ENCODE measurements at places on chromosomes 2 and 18.

DNA sequence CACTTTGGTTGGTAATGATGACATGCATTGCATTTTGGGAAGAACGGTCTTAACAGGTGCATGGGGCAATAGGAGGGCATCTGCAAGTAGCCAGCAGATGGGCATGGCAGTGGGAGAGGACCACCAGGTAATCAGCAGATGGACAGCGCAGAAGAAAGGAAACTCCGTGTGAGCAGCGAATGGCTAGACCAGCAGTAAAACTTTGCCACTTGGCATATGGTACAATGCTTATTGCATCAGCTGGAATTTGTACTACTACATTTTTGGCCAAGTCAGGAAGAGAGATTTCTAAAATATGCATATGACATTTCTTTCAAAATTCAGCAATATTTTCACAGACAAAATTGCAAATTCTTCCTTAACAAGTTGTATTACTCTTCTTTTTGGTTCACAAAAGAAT is 768.5 kb downstream of the LRP1B start:
- no peak for DNase-seq

GRCh38 chr2:130288467-130289403 is 54.0 kb upstream of the IMP4 start:
- no peak for DNase-seq

GRCh38 chr18:48216639-48217257 is 192.4 kb downstream of the ZBTB7C start:
- DNase-seq: no peak

DNA sequence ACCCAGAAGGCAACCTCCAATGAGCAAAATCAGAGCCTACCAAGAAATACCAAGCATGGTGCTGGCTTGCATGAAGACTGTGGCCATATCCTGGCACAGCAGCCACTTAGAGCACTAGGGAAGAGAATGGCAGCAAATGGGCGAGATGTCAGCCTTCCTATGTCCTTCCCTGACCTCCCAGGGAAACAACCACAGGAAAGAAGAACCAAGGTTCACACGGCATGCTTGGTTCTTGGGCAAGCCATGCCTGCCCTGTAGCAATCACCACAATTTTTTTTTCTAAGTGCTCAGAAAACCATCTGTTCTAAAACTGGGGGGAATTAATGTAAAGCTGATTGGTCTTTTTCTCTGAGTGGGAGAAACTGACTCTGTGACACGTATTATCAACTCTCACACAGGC is 27.8 kb downstream of the GALNT14 start:
- DNase-seq: no peak

DNA sequence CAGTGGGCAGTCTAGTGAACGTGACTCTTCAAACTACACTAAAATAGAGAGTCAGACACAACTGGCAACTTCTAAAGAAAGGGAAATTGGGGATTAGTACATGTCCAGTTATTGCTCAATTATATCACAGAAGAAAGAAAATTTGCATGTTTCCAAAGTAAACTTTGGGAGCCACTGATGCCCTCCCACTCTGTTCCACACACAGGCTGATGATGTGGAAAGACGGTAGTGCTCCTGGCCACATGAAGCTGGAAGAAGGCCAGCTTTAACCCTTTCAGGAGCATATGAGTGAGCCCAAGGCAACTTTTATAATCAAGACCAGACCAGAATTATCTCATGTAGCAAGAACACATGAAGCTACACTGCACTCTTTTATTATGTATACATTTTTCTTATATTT is 141.0 kb downstream of the NR4A2 start:
- no peak for DNase-seq

GRCh38 chr2:88590998-88591613 is 36.2 kb downstream of the EIF2AK3 start:
- DNase-seq: no peak

DNA sequence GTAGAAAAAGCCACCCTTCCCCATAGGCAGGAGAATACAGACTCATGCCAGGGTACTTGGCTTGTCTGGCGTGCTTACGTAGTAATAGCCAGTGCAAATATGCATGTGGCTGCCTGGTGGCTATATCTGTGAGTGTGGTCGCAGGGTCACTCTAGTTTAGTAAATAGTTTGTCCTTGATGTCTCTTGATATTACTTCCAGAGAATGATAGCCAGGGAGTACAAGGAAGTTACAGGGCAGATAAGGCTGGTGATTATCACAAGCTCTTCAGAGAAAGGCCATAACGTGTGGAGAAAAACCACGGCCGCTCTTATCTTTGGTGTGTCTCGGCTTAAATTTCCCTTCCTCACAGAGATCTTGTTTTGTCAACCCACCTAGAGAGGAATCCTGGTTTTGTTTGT is 54.3 kb upstream of the SLC39A10 start:
- no peak for DNase-seq

DNA sequence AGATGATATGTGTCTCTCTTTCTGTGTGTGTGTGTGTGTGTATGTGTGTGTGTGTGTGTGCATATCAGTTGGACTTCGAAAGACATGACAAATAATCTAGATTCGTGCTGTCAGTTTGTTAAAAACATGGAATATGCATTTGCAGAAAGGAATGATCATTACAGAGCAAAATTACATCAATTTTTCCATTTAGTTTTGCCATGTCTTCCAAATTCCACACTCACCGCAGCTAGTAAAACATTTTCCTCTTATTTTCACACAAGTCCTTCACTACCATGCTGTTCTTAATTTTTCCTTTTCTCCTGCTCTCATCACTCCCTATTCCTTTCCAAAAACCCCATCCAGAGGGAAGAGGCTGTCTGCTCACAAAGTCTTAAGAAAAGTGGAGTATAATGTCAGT is 1191.4 kb upstream of the SLC39A10 start:
- DNase-seq: no peak

GRCh38 chr18:51337406-51337805 is 139.9 kb upstream of the MEX3C start:
- DNase-seq: no peak

GRCh38 chr18:363301-364085 is 95.6 kb upstream of the THOC1 start:
- DNase-seq: no peak

- no peak for DNase-seq
These were observed 215.6 kb upstream of the POU3F3 start for GRCh38 chr2:104638190-104638858.

DNA sequence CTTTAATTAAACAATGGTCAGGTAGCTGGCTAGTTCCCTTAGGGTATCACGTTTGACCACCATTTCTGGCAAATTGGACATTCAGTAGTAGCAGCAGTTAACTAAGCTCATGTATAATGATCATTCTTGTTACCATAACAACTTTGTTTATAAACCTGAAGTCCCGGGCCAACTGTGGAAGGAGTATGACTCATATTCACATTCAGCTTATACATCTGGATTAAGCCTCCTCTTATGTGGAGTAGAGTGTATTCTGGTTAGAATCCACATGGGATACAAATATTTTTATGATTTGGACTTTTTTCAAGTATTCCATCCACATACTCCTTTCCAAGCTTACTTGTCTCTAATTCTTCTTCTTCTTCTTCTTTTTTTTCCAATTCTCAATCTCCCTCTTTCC is 70.3 kb upstream of the ZSWIM2 start:
- DNase-seq: no peak

Measured in activated CD4-positive, CD25-positive, alpha-beta regulatory T cell (primary cell).